ENCODE measurements at places on chromosomes 13 and 19.
A peak's percentile ranks its signal among the peaks of the same experiment; 100 is the strongest.

- DNase-seq = no peak
Observed at GRCh38 chr19:5707576-5708575, 12.1 kb downstream of the LONP1 start.

GRCh38 chr13:42394361-42394708, 122.4 kb downstream of the AKAP11 start:
- no peak for DNase-seq

DNA sequence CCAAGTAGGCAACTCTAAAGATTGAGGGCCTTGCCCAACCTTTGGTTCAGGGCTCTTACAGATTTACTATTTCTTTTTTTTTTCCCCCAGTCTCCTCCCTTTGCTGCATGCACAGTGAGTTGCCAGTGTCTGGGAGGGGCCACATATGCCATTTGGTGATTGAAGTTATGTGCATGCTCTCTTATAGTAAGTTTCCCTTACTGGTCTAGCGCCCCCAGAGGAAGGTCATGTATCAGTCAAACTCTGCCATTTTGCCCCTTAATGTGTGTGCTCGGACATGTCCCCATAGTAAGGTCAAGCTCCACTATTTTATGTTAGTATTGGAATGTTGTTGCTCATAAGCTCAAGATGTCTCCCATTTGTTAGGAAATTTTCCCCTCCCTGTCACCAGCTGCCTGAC, 1138.0 kb upstream of the SLC10A2 start:
- DNase-seq = no peak

DNA sequence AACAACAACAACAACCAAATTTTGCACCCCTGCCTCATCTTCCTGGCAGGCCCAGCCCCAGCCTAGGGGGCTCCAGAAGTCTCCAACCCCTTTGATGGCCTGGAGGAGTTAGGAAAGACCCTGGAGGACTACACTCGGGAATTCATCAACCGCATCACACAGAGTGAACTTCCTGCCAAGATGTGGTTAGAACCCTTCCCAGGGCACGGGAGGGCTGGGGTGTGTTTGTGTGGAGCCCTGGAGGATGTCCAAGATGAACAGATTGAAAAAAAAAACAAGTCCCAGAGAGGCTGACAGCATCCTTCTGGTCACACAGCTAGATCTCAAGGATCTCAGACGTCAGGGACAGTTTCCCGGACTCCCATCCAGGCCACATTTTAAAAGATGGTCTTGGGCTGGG, 13.3 kb downstream of the APOC1 start:
- DNase-seq = no peak

GRCh38 chr13:32748305-32748704, 162.1 kb downstream of the PDS5B start:
- DNase-seq = no peak

DNA sequence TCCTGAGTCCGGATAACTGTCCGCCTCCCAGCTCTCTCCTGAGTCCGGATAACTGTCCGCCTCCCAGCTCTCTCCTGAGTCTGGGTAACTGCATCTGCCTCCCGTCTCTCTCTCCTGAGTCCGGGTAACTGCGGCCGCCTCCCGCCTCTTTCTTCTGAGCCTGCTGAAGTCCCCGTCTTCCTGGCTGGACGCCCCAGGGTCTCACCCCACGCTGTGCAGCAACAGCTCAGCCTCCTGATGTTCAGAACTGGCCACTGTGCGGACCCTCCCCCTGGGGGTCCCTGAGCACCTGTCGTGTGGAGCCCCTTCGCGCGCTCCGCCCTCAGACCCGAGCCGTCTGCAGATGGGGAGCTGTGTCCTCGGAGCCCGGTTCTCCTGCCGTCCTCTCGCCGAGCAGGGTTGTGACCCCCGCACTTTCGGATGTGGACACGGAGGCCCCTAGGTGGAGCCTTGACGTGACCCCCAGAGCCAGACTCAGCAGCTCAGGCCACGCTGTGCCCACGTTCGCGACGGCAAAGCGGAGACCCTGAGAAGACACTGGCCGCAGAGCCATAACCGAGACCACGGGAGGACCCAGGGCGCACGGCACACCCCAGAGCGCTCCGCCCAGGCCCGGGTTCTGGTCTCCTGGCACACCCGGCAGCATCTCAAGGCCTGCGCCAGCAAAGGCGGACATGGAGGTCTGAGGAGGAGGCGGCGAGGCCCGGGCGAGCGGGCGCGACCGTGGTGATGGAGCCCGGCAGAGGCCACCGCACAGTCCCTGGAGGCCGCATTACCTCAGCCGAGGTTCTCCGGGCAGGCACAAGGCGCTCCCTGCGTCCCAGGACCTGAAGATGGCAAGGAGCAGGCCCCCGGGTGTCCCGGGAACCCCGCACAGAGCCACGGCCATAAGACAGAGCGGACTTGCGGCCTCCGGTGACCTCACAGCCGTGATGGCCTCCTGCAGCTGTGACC, 15.9 kb downstream of the SBNO2 start:
- DNase-seq = no peak

GRCh38 chr19:30743011-30743410, 370.8 kb downstream of the ZNF536 start:
- DNase-seq = no peak

- DNase-seq = no peak
Observed at GRCh38 chr19:42471554-42472249, 29.0 kb upstream of the CXCL17 start.

DNA sequence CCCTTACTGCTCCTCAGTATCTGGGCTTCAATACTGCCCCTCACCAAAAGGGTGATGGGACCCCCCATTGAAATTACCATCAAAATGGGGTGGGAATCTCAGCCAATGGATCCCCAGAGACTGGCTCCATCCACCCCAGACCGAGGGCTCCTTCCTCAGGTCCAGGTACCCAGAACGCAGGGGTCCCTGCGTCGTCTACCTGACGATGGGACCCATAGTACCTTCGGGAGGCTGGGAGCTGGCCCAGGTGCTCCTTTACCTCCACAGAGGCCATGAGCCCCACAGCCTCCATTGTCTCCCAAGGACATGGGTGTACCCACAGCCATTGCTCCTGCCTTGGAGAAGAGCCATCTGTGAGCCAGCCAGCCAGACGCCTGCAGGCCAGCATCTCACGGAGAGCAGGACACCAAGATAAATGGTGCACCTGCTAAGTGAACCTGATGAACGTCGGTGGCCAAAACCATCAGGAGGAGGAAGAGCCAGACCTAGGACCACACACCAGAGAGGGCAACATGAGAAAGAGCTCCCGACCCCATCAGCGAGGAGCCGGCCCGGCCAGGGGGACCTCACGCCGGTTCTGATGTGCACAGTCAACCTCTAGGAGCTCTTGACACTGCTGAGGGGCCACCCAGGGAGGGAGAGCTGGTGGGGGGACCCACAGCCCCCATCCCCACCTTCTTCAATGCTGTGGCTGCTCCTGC, 156.8 kb upstream of the SOX1 start:
- no peak for DNase-seq

GRCh38 chr19:18985257-18985656, 44.2 kb upstream of the HOMER3 start:
- no peak for DNase-seq

GRCh38 chr13:35760735-35761281, 284.3 kb upstream of the MAB21L1 start:
- DNase-seq = no peak

DNA sequence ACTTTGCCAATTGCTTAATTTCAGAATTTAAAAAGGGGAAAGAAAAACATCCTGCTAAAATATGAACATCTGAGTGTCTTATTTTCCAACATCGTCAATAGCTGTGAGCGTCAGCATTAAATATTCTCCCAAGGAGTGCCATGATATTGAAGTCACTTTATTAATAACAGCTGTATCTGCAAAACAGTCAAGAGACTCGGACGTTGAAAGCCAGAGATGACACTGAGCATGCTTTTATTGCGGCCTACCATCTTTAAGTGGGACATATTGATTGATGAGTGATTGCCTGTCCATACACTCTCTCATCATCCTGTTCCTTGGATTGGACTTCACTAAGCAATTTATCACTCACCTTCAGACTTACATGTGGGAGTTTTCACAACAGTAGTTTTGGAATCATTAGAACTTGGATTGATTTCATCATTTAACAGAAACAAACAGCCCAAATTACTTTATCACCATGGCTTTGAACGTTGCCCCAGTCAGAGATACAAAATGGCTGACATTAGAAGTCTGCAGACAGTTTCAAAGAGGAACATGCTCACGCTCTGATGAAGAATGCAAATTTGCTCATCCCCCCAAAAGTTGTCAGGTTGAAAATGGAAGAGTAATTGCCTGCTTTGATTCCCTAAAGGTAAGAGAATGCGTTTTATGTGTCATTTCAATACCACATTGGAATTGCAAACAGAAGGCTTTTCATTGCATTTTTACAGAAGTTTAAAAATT, 53.8 kb downstream of the MBNL2 start:
- DNase-seq = no peak

GRCh38 chr13:101575581-101575980, 123.1 kb downstream of the ITGBL1 start:
- no peak for DNase-seq

GRCh38 chr13:75400775-75401174, 81.2 kb downstream of the TBC1D4 start:
- no peak for DNase-seq

GRCh38 chr13:113166266-113166665, 7.8 kb downstream of the PROZ start:
- DNase-seq = no peak

- DNase-seq = peak; percentile 47
Observed at GRCh38 chr19:3434630-3435553, 45.4 kb downstream of the SMIM24 start.

- DNase-seq = no peak
Observed at GRCh38 chr19:18972301-18972811, 31.3 kb upstream of the HOMER3 start.

GRCh38 chr19:31344403-31344802, 4.8 kb downstream of the TSHZ3 start:
- no peak for DNase-seq

DNA sequence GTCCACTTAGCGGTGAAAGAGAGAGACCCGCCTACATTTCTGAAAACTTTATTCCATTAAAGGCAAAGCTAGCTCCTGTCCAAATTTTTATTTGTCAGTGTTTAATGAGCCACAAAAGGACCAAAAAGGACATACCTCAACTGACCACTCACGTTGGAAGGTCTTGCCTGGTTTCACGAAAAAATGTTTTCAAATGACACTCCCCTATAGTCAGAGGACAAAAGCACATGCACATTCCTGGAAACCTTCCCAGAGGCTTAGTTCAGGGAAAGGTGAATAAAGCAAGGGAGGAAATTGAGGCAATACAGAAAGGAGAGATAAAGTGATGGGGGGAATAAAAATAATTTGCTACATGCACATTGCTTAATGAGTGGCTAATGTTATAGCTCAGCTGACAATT, 55.6 kb downstream of the DOCK9 start:
- DNase-seq = no peak

GRCh38 chr19:7069904-7070226, 362 bp downstream of the ZNF557 start:
- DNase-seq = no peak

DNA sequence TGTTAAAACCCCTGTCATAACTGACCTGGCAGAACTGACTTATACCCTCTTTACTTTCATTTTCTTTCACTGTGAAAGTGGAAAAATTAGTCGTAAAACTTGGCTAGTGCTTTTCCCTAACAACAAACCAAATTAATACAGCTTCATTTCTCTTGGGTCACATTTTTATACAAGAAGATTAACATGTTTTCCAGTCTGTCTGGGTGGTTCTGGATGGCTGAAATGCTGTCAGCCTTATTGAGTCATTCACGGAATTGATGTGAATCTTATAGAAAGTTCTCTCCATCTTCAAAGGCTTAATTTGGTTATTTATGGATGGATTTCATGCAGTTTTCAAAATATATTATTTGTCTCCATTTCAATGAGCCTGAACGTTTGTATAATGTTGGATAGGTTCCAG, 440.0 kb downstream of the KCTD12 start:
- DNase-seq = no peak

GRCh38 chr13:20924758-20925394, 22.3 kb upstream of the XPO4 start:
- DNase-seq = peak; percentile 36

- no peak for DNase-seq
Observed at GRCh38 chr13:87356314-87356713, 314.9 kb upstream of the SLITRK5 start.

DNA sequence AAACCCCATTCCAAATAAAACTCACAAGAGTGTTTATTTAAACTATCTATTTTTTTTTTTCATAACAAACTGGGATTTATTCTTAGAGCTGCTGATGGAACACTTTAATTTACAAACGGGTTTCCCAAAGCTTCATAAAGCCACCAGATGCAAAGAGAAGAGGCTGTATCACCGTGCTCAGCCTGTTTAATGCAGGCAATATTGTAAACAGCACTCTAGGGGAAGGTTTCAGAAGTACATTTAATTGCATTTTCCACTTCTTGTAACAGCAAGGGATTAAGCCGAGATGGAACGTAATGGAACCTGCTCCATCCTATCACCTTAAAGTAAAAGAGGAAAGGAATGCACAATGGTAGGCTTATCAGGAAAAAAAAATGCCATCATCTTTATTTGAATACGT, 550.6 kb upstream of the ARGLU1 start:
- DNase-seq = no peak

DNA sequence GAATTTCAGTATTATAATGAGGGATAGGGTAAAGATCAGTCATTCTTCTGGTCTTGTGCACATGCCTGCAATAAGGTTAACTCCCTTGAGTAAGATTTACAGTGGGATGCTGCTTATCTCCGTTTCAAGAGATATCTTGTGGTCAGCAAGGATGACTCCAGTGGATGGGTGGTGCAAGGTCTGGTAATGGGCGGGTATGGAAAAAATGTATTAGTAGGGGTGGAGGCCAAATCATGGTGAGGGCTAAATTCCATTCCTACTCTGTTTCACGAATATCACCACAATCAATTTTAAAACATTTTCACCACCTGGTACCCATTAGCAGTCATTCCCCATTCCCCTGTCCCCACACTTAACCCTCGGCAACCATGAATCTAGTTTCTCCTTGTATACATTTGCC, 40.6 kb downstream of the CCDC122 start:
- DNase-seq = peak; percentile 37

DNA sequence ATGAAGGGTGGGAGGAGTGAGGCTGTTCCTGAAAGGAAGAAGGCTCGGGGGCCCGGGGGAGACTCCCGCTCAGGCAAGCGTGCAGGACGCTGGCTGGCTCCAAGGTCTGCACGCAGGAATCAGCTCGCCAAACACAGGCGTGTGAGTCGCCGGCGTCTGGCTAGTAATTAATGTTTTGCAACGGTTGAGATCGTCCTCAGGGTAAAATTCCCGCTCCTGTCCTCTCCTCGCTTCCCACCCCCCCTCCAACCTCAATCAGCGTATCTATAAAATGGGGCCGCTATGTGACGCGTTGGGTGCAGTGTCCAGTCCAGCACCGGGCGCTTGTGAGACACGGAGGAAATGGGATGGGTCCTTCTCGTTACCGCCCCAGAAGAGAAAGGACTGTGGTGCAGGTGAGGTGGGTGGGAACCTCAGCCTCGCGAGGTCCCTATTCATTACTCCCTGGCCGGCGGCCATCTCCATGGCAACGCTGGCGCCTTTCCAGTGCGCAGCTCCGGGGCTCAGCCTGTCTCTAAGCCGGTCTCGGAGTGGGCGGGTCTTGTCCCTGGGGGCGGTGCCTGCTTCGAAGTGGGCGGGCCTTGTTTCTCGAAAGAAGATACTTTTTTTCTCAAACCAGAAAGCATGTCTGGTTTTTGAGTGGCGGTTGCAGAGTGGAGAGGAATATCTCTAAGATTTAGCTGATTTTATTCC, 6.5 kb upstream of the ZNF579 start:
- no peak for DNase-seq

Measured in AG04449 (cell line).